Activated CD4-positive, alpha-beta T cell treated with anti-CD3 and anti-CD28 coated beads for 36 hours (primary cell): ENCODE measurements at places on chromosomes 6 and 20.

DNA sequence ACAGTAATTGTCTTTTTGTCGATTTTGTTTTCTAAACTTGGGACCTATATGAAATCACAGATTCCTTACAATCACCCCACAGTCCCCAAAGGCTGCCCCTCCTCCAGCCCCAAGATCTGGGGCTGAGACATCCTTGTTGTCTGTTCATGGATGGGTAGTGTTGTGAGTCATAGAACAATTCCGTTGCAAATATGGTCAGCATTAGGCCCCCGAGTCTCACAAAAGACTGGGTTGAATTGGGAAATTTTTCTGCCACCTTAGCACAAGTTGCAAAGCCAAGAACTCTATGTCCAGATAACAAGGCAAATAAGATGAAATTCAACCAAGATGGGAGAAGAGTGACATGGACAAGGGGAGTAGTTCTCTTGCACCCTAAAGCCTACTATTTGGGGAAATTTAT, 10.5 kb upstream of the TAB2 start:
- DNase-seq: no peak
- H3K36me3 ChIP-seq: no peaks in the 10 kb centered on the region
- H3K4me1 ChIP-seq: peaks cover 4% of the 10 kb centered on the region

DNA sequence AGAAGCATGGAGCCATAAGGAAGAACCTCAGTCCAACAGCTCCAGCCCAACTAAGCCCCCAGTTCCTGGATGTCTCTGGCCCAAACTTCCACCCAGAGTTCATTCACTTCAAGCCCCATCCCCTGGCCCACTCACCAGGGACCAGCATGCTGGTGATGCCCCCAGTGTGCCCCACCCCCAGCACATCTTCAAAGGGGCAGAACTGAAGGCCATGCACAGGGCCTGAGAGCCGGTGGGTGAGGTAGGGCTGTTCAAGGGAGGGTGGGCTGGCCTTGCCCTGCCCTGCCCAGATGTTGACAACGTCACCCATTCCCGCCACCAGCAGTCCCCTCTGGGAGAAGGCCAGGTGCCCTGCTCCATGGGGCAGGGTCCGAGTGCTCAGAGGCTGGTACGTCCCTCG, 3.6 kb downstream of the B3GALT4 start:
- H3K27me3 ChIP-seq: no peaks in the 10 kb centered on the region
- H3K4me3 ChIP-seq: no peak overlapping the region
- H3K4me1 ChIP-seq: peaks cover 20% of the 10 kb centered on the region

DNA sequence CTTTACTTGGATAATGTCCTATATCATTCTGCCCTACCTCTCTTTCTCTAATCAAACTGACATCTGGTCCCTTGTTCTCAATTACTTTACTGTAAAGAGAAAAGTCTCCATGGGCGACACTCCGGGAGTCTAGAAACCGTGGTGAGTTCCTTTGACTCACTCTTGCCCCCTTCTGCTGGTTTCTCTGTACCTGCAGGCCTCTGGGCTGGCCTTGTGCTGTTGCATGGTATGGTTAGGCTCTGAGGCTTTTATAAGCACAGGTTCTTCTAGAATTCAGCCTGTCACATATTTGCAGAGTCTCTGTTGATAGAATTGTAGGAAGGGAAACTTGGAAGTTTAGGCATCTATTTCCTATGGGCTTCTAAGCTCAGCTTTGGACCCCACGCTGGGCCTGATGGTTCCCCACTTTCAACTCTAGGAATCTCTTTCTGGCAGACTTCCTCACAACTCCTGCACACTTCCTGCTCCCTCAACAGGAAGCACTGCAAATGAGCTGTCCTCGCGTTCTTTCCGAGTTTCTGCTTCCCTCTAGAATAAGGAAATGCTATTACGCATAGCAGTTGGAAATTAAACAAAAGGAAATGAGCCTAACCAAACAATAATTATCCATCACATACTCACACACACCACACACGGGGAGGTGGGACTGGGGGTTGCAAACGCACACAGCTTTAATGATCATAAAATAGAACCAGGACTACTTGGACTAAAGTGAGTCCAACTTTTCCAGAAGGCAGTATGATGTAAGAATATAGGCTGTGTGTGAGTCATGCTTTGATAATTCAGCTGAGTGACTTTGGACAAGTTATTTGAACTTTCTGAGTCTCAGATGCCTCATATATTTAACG, 683.3 kb downstream of the QKI start:
- no peaks in the 10 kb centered on the region for H3K36me3 ChIP-seq
- no peak for DNase-seq
- H3K4me1 ChIP-seq: no peaks in the 10 kb centered on the region
- H3K27me3 ChIP-seq: peaks cover 5% of the 10 kb centered on the region

GRCh38 chr6:33375143-33375671, 16.4 kb upstream of the KIFC1 start:
- H3K27me3 ChIP-seq: no peaks in the 10 kb centered on the region
- no peaks in the 10 kb centered on the region for H3K36me3 ChIP-seq
- H3K4me3 ChIP-seq: no peak overlapping the region
- no peak for DNase-seq
- no peak overlapping the region for H3K27ac ChIP-seq
